ENCODE measurements at places on chromosomes 2 and 18.

GRCh38 chr18:7290077-7290476 lies 59.2 kb downstream of the LRRC30 start:
- DNase-seq, result no peak

- DNase-seq, result no peak
These were observed 245.4 kb downstream of the RAD51AP2 start for GRCh38 chr2:17272652-17273525.

GRCh38 chr2:216665242-216665641 lies 30.1 kb downstream of the IGFBP5 start:
- no peak for DNase-seq

DNA sequence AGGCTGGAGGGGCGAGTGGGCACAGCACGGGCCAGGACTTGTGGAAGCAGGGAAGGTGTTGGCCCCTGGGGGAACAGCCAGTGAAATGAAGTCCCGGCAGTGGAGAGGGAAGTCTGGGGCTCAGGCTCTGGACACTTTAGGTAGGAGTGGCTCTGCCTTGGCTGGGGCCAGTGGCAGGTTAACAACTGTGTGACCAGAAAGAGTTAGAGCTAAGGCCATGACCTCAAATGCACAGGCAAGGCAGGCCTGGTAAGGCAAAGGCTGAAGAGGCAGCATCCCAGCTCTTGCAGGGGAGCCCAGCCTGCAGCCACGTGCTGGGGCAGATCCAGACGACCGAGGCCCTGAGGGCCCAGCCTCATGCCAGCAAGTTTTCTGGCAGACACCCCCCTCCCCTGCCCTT lies 21.5 kb downstream of the PCARE start:
- no peak for DNase-seq

DNA sequence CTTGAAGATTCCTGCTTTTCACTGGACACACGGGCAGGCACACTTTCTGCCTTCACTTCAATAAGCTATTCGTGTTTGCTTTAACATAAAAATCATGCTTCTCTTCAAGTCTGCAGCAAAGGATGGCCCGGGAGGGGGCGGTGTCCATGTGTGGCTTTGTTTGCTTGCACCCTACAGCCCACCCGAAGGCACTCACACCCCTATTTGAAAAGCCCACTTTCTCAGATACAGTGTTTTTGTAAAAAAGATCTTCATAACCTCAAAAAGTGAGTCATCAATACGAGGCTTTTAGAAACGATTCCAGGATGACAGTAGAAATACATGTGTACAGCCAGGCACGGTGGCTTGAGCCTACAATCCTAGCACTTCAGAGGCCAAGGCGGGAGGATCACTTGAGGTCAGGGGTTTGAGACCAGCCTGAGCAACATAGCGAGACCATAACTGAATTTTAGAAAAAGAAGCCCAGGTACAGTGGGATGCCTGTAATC lies 36.5 kb upstream of the HPCAL1 start:
- no peak for DNase-seq

GRCh38 chr18:9986156-9986930 lies 72.5 kb downstream of the VAPA start:
- DNase-seq, result no peak

GRCh38 chr2:86371527-86371926 lies 34.1 kb upstream of the REEP1 start:
- DNase-seq, result no peak

DNA sequence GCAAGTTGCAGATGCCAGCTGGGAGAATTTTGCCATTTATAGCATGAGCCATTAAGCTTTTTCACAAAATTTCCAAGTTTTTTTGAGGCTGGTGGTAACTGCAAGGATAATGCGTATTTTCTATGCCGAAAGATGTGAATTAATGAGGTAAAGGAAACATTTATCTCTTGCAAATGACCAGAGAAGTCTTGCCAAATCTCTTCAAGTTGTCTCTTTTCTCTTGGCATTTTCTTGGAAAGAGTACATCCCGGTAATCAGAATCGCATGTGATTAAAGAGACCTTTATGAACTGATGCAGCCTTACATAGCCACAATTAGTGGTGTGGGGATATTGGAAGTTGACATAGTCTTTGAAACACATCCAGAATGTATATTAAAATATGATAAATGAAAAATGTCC lies 136.5 kb upstream of the MMADHC start:
- DNase-seq, result no peak

- no peak for DNase-seq
These were observed 99.2 kb downstream of the RND3 start for GRCh38 chr2:150388289-150388625.

DNA sequence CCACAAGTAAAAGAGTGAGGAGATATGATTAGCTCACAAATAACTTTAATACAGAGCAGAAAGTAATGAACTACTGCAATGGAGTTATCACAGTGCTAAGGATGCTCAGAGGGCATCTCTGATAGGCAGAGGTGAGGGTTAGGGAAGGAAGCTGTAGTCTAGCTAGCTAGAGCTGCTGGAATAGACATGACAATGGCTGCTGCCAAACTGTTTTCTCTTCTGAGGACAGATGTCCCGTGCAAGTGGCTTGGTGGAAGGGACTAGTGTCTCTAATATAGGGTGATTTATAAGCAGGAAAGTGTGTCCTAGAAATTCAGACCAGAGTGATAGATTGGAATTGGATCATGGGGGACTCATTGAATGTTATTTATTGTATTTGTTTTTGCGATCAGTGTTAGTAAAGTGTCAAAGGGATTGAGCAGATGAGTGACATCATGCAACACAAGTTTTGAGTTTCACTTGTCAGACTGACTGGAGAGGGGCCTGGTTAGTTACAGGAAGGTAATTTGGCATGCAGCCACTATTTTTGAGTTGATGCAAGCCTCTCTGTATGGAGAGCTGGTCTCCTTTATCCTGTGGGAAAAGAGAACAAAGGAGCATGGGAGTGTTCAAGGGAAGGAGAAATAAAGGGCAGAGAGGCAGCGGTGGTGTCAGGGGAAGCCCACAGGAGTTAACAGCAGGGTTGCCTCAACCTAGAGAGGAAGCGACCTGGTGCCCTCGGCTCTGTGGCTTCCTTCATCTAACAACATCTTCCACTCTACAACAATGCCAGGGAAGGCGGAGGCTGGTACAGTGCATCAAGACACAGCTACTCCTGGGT lies 1.9 kb downstream of the CTLA4 start:
- DNase-seq, result no peak

DNA sequence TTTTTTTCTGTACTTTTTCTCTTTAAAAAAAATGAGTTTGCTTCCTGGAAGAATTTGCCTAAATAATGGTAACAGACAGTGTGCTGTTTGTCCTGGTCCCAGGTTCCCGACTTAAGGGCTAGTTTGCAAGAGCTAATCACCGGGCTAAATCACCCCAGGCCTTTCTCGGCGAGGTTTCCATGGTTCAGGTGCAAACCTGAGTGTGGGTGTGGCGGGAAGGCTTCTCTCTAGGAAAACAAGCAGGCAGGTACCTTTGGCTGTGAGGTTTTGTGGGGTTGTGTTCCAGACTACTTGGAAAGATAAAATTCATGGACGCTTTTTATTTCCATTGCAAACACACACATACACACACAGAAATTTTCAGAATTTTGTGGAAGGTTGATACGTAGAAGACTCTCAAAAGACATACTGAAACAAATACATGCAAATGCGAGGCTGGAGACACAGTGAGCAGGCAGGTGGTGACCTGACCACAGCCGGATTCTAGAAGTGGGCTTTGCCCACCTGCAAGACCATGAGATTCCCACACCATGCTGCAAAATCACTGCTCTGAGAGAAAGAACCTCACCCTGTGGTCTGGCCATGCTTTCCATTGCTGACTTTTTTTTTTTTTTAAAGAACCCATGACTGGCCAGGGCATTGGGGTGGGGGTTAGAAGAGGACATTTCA lies 815 bp downstream of the CNDP1 start:
- DNase-seq, result no peak

DNA sequence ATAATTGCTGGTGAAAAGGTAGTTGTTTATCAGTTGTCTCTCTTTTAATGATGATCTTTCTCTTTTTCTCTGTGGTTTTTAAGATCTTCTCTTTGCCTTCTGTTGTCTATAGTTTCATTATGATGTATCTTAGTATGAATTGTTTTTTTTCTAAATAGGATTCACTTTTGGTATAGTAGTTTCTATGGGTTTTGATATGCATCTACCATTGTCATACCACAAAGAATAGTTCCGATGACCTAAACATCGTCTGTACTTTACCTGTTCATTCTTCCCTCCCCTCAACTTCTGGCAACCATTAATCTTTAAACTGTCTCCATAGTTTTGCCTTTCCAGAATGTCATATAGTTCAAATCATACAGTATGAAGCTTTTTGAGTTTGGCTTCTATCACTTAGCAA lies 19.6 kb downstream of the RDH14 start:
- DNase-seq, result no peak

GRCh38 chr18:50776383-50776782 lies 43.4 kb downstream of the MRO start:
- no peak for DNase-seq

DNA sequence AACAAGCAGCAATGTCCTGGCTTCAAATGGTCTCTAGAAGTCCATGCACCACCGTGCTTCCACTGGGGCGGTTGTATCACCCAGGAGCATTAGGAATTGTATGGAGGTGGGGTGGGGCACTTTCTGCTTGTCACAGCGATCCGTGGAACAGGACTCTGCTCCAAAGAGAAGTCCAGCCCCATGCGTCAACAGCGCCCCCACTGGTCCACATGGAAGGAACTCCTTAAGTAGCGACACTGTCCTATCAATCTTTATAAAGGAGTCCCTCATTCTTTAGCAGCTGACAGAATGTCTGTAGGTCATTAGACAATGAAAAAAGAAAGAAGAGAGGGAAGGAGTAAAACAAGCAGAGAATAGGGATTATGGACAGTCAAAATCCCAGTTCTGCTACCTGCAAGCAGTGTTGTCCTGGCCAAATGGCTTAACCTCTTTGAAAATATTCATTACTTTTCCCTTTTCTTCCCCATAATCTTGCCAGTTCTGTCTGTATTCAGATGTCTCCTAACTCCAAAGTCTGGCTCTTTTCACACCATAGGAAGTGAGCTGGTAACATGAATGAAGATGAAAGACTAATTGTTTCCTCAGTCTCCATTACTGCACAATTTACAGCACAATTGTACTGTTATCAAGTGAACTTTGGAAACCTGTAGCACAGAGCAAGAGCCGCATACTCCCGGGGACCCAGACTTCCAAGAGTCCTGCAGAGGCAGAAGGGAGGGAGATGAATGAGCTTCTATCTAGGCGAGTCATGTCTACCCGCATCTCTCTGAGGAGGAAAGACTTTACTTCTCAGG lies 9.9 kb downstream of the NFE2L2 start:
- DNase-seq, result no peak

- no peak for DNase-seq
These were observed 294.5 kb downstream of the CCDC178 start for GRCh38 chr18:33146014-33146413.

GRCh38 chr18:67954594-67954993 lies 438.1 kb upstream of the DSEL start:
- no peak for DNase-seq

- no peak for DNase-seq
These were observed 1.2 kb downstream of the REV1 start for GRCh38 chr2:99488539-99489062.

DNA sequence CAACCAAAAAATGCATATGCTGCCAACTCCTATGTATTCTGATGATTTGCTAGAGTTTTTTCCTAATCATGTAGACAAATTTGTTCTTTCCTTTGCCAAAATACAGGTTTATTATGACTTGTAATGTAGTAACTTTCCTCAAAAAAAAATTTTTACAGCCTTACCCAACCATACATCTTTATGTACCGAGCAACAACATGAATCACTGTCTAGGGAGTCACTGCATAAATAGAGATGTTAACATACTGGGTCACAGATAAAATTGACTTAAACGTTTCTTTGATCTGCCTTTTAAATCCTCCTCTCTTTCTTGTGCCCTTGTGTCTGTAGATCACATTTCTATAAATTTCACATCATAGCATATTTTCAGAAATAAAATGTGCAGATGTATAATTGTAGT lies 143.6 kb downstream of the MBD2 start:
- DNase-seq, result no peak

- no peak for DNase-seq
These were observed 276.5 kb upstream of the MC4R start for GRCh38 chr18:60649107-60649506.

- no peak for DNase-seq
These were observed 105.6 kb downstream of the HNRNPLL start for GRCh38 chr2:38496927-38497669.

DNA sequence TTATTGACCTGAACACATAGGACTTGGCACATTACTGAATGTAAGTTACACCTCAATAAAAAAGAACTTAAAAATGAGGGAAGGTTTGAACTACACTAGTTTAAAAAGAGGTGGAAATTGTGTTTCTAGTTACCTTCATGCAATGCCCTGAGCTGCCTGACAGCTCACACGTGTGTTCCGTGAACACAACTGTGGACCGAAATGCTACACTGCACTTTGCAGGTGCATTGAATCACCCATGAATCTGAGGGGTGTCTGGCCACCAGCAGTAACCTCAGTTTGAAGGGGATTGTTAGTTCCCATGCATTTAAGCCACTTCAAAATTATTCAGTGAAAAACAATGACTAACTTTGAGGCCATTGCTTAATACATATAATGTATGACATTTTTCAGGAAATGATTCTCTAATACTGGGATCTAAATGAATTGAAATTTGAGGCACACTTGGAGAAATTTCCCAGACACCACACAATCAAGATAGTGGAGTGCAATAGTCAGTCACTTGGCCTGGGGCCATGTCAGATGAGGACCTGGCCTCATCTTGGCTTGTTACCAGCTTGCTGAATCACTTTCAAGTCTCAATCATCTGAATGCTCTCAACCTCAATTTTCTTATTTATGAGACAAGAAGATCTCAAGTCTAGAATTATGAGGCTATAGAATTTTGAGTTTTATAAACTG lies 59.3 kb downstream of the MYL12B start:
- no peak for DNase-seq

- no peak for DNase-seq
These were observed 57.2 kb downstream of the MAP4K3 start for GRCh38 chr2:39379643-39380524.

- DNase-seq, result no peak
These were observed 95.5 kb downstream of the ATP9B start for GRCh38 chr18:79164706-79165105.

- DNase-seq, result no peak
These were observed 186.6 kb upstream of the HAAO start for GRCh38 chr2:42978887-42979415.

GRCh38 chr18:77016936-77017335 lies 115.6 kb downstream of the MBP start:
- no peak for DNase-seq
